Activated T-helper 2 cell treated with anti-CD3 and anti-CD28 coated beads, Interferon-gamma antibody, Interleukin-2, Interleukin-4, amounts not matched to agents 10 μg/mL and 5 μg/mL and 100 μg/mL, durations not matched to agents 14 hours and 24 hours and 36 hours (primary cell): ENCODE measurements at places on chromosomes 5 and 9.

DNA sequence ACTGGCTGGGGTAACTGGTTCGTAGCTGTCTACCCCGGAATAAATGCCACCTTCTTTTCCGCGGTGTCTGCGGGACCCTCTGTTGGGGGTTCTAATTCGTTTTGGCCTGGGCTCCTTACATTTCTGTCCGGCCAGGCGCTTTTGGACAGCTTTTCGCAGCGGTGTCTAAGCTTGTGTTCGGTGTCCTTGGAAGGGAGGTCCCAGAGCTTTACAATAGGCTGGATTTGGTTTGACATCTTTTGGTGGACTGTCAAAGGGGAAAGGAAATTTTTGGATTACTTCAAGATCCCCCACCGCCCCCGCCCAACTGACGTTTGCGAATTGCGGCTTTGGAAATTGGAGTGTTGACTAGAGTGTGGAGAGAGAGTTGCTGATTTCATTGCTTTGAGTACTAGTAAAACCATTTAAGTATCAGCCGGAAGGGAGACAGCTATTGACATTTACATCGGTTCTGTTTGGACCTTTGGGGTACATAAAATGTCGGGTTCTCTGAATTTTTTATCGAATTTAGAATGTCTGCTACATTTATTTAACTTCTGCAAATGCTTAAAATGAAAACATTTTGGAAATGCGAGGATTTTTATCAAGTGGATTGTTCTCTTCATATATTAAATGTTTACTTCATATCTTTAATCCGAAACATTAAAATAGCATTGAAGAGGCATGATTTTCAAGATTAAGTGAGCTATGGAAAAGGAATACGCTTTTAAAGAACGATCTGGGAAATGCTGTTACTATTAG lies 4.7 kb upstream of the PURA start:
- DNase-seq = no peak

GRCh38 chr5:40787986-40788385 lies 10.2 kb downstream of the PRKAA1 start:
- DNase-seq = no peak

DNA sequence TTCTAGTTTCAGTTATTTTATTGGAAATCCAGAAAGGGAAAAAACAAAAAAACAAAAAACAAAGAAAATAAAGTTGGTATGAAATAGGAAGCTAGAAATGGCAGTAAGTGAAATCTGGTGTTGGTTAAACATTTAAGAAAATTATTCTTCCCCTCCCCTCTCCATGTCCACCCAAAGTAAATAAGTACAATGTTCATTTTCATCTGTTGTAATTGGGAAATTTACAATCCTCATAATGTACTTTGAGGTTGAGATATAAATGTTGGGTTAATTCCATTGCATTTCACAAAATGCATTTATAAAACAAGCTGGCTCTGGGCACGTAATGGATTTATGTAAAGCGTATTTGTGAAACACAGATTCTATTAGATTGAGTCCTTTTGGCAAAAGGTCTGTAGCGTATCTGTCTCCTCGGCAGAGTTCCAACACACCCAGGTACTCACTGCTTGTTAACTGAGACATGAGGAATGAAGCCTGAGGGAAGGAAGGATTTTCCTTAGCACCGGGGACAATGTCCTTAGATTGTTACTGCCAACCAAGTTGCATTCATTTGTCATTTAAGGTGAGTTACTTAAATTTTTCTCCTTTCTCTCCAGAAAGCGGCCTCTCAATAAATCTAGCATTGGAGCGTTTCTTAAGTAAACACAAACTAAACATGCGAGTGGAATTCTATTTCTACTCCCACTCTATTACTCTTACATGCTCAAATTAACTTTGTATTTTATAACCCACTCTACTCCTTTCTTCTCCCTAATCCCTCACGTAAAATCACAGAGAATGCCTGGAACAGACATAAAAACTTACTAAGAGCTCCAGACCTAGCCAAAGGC lies 912.3 kb upstream of the WWC1 start:
- DNase-seq = no peak

- DNase-seq = no peak
Observed at GRCh38 chr5:132408965-132409364, 39.5 kb downstream of the SLC22A5 start.

DNA sequence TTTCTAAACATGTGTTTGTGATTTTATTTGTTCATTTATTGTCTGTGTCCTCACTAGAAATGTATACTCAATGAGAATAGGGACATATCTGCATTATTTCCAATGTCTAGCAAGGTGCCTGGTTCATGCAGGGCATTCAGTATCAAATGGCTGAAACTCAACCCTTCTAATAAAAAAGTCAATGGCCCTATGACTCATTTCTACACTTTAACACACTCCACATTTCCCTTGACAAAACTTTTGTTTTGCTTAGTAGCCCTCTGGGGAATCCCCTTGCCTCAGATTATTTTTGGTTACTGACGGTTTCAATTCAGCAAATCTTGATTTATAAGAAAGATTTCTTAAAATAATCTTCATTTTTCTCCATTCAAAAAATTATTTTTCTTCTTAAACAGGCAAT lies 206.0 kb upstream of the DMRTA1 start:
- no peak for DNase-seq

DNA sequence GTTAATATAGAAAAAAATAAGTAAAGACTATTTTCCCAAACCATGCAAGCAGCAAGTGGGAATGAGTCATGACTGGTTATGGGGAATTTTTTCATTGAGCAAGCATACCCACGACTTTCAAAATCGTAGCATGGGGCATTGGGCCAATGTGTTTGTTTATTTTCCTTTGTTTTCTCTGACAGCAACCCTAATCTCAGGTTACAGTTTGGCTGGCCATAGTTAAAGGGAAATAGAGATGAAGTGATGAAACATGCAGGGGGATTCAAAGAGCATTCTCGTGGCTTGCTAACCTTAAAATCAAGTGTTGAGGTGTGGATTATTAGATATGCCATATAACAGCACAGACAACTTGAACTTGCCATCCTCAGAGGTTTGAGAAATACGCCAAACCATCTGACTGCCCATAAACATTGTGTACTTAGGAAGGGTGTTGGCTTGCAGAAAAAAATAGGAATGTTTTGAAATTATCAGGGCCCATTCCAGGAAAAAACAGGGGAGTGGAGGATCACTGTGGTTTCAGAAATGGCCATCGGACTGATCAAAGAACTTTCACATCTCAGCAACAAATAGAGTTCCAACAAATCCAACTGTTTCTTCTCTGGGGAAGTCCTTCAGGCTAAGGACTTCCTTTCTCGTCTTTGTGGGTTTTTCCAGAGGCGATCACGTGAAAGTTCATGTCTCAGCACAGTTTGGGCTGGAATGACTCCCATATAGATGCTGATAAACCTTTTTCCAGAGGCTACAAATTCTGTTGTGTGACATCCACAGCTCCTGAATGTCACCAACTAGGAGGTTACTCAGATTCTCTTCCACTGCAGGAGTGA lies 259.1 kb downstream of the SYK start:
- DNase-seq = no peak

- no peak for DNase-seq
Observed at GRCh38 chr5:1201327-1202025, at the start of gene SLC6A19. SLC6A19 (plus strand) TSS chr5:1201595; CDS start chr5:1201651, 56 bp downstream.

- no peak for DNase-seq
Observed at GRCh38 chr5:171624396-171624795, 161.2 kb upstream of the SMIM23 start.

DNA sequence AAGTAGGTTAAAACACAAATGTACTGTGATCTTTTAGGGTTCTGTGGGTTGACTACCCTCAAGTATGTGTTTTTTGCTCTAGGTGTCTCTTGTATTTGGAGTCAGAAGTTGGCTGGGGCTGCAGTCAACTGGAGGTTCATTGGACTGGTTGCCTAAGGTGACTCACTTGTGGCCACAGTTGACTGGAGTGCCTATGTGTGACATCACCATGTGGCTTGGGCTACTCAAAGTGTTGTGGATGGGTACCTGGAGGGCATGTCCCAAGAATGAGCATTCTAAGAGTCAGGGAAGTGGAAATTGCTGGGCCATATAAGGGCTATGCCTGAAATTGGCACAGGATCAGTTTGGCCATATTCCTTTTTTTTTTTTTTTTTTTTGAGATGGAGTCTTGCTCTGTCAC lies 27.4 kb downstream of the SNX30 start:
- DNase-seq = no peak

DNA sequence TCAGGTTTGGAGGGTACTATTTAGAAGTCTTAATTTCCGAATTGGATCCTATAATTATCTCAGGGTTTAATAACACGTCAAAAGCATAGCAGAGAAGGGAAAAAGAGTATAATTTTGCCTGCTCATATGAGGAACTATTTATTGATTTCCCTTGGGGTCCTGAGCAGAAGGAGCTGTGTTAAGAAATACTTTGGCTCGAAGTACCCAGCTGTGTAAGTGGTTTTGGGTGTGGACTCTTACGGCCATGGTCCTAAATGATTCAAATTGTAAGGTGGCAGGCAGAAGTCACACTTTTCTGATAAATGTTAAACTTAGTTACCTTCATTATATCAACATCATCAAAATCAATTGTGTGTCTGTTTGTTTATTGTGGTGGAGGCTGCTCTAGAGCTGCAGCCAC lies 190.4 kb downstream of the MTRR start:
- DNase-seq = no peak

DNA sequence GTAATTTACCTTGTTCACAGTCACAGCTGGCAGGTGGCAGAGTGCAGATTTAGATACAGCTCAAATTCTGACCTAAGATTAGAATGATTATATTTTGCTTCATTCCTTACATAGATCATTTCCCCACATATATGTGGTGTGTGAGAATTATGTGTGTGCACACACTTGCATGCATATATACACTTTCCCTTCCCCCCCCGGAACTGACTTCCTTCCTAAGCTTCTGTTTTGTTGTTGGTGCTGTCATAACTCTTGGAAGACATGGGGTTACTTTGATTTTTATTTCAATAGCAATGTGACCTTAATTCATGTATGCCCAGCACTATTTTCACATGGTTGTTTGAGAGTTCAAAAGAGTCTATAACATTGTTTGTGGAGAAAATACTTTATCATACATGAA lies 112.8 kb downstream of the CMYA5 start:
- no peak for DNase-seq

GRCh38 chr5:132981288-132981687 lies 17.9 kb upstream of the AFF4 start:
- no peak for DNase-seq

- no peak for DNase-seq
Observed at GRCh38 chr9:94801681-94802080, 75.2 kb downstream of the AOPEP start.

GRCh38 chr5:69007726-69008368 lies 86.0 kb upstream of the SLC30A5 start:
- DNase-seq = peak; percentile 51

DNA sequence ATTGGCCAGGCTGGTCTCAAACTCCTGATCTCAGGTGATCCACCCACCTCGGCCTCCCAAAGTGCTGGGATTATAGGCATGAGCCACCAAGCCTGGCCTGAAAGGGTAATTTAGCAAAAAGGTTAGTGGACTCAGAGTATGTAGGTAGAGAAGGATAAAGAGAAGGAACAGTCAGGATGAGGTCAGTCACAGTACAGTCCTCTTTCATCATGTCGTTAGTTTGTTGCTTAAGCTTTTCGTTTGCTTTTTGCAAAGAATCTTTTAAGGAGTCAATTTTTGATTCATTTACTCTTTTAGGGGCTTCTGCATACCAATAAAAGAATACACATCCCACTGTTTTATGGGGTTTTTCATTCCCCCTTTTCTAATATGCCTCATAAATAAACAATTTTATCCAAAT lies 17.8 kb upstream of the GBGT1 start:
- no peak for DNase-seq

- peak; percentile 53 for DNase-seq
Observed at GRCh38 chr5:1594357-1595106, 70.8 kb upstream of the LPCAT1 start.

DNA sequence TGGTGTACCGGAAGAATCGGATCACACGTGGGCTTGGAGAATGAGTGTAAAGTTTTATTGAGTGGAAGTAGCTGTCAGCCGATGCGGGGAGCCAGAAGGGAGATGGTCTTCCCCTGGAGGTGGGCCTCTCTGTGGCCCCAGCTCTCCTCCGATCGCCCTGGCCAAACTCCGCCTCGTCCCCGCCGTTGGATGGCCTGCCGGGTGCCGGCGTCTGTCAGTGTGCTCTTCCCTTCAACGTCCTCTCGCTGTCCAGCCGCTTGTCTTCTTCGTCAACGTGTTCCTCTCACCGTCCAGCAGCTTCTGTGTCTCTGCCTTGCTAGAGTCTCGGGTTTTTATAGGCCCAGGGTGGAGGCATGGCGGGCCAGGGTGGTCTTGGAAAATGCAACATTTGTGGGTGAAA lies 27.6 kb upstream of the TMEM215 start:
- DNase-seq = no peak

- no peak for DNase-seq
Observed at GRCh38 chr9:113695901-113696300, 180.2 kb upstream of the ZNF618 start.

GRCh38 chr9:68841276-68842052 lies 136.4 kb downstream of the PIP5K1B start:
- DNase-seq = no peak

GRCh38 chr9:38226491-38226951 lies 157.5 kb upstream of the SHB start:
- DNase-seq = no peak
